SW480 (cell line): ENCODE measurements at places on chromosomes 13 and 19.

GRCh38 chr19:54937926-54938325 is 9.4 kb downstream of the NLRP7 start:
- no peak for DNase-seq

- no peak for DNase-seq
Measured at GRCh38 chr13:74561155-74561554, 427.0 kb upstream of the KLF12 start.

DNA sequence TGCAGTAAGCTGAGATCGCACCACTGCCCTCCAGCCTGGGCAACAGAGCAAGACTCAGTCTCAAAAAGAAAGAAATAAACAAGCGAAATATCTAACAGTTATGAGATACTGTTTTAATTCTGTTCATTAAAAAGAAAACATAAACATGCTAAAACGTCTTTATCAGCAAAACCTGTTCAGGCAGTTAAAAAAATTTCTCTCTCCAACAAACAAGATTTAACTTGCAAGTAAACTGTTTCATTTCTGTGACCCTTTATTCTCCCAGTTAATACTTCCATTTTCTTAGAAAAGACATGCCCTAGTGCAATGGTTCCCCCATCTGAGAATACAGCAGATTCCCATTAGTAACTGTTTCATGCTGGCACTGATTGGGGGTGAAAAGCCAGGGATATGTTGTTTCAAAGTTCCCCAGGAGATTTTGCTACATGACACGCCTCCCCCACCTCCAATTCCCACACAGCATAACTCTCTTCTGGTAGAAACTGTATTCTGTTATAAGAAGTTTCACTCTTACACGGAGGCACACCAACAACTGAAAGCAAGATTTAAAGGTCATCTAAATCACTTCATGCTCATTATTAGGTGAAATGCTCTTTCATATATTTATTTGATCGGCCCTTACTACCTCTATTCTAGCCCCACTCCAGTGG is 24.4 kb downstream of the ELF1 start:
- DNase-seq, result no peak

DNA sequence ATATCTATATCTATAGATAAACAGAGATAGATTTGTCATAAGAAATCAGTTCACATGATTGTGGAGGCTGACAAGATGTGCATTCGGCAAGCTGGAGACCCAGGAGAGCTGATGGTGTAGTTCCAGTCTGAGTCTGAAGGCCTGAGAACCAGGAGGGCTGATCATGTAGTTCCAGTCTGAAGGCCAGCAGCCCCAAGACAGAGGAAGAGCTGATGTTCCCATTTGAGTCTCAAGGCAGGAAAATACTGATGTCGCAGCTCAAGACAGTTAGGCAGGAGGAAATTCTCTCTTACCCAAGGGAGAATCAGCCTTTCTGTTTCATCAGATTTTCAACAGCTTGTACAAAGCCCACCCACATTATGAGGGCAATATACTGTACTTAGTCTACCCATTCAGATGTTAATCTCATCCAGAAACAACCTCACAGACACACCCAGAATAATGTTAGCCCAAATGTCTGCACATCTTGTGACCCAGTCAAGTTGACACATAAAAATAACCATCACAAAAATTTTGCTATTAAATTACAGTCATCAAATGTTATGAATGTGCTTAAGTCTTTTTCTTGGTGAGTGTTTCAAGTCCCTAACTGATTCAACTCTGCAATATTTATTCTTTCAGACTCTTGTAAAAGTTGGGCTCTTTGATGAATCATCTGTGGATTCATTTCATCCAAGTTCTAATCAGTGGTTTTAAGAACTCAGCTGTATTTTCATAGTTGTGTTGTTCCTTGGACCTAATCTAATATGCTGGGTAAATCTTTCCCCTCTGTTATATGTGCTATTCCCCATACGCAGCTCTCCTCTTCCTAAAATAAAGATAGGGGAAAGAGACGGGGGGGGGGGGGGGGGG is 22.7 kb upstream of the LRCH1 start:
- DNase-seq, result no peak

GRCh38 chr13:35833608-35834275 is 297.4 kb downstream of the DCLK1 start:
- no peak for DNase-seq

DNA sequence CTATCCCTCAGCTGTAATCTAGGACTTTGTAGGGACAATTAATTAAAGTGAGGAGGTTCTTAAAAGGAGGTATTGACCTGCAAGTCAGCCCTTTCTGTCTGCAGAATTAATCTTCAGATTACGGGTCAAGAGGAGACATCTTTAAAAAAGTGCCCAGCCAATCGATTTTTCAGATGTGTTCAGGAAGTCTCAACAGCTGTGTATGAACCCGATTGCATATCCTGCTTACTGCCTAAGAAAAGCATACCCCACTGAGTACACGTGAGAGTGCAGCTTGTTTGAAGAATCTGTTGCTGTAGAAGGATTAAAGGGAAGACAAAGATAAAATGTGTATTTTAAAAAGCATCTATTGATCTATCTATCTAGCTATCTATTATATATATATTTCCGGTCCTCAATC is 1194.5 kb downstream of the UQCRFS1 start:
- DNase-seq, result no peak

GRCh38 chr13:29000826-29001225 is 180.7 kb downstream of the MTUS2 start:
- no peak for DNase-seq

DNA sequence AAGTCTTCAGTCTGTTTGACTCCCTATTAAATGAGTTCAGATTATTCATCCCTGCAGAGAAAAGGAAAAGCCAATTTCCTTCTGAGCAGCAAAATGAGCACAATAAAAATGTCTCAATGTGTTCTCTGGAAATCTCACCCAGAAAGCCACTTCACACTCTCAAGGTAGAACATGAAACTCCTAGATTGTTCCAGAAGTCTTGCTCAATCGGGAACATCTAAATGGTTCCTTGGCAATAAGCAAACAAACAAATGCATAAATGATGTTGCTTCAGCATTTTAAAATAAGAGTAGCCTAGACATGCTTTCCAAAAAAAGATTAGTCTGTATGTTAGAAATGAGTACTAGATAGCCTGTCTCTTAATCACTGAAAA is 59.7 kb upstream of the TNFRSF19 start:
- DNase-seq, result no peak

GRCh38 chr19:11982526-11982925 is 17.7 kb downstream of the ZNF763 start:
- no peak for DNase-seq

- peak; percentile 28 for DNase-seq
Measured at GRCh38 chr19:47280183-47280797, 5.6 kb downstream of the INAFM1 start.

DNA sequence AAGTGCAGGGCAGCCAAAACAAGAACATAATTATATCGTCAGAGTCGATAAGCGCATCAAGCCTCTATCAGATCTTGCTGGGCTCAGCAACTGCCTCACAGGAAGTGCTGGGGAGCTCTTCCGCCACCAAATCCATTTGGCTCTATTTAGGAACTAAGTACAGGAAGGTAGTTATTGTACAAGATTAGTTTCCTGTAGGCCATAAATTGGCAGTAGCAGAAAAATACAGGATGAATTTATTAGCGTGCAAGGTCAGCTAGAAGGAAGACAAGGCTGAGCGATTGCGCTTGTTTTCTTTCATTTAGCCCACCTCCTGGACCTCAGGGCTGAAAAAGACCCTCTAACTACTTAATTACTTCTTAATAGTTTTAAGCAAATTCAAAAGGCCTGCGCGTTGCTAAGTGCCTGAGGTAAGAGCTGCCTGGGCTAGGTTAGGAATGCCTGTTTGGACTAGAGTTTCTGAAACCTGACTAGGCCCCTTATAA is 118.5 kb downstream of the IRS2 start:
- DNase-seq, result no peak

DNA sequence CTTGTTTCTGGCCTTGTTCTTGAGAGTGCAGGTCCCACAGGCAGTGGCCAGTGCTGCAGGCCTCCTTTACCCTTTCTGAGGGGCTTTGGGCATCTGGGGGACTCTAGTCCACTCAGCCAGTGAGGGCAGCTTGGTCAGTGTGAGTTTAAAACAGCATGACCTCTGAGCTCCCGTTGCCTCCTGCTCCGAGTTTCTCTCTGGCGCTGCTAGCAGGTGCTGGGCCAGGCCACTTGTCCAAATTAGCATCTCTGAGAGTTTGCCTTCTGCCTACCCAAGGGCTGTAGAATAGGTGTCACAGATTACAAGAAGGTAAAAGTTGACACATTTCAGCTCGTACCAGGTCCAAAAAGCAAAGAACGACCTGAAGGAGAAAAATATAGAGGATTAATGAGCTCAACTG is 105.9 kb downstream of the SIPA1L3 start:
- DNase-seq, result no peak

DNA sequence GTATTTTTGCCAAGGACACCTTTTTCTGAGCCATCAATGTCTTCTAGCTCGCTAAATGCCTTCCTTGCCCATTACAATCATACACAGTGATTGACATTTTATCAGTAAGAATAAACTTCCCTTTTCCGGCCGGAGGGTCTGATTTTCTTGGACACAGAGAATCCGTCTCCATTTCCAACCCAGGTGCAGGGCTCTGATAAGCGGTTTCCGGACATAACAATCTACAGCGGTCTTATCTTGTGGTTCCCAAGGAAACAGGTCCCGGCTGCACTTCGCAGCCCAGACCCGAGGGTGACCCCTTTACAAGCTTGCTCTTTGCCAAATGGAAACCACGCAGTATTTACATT is 5.1 kb upstream of the ZNF77 start:
- DNase-seq, result no peak

GRCh38 chr13:90673746-90674145 is 673.7 kb upstream of the MIR17HG start:
- DNase-seq, result no peak

- DNase-seq, result no peak
Measured at GRCh38 chr13:107233541-107233940, 665.6 kb upstream of the ARGLU1 start.

DNA sequence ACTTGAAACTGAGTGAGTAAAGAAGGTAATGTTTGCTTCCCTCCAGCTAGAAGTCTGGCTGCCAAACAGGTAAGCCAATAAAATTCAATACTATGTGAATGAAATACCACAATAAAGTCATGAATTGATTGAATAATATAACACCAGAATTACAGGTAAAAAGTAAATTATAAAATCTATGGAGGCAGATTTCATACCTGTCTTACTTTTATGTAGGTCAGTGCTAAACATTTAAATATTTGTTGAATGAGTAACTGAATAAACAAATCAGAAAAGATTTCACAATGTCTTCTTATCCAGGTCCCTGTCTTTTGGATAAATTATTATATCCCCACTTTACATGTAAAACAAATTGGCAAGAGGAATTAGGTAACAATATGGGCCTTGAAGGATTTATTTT is 62.7 kb downstream of the MICU2 start:
- no peak for DNase-seq
